ENCODE measurements at places on chromosomes 16 and 17. TPM values are rescaled to one million over a fixed set of nuclear protein-coding genes. Genes with fewer than 3 reads are reported as not detected.
A peak's percentile ranks its signal among the peaks of the same experiment; 100 is the strongest.

GRCh38 chr16:60166-60565 lies 6.5 kb downstream of the SNRNP25 start:
- no peak overlapping the region for H3K27ac ChIP-seq
- peaks cover 12% of the 10 kb centered on the region for H3K36me3 ChIP-seq
- H3K4me1 ChIP-seq = no peaks in the 10 kb centered on the region
- DNase-seq = no peak
- peaks cover 4% of the 10 kb centered on the region for H3K27me3 ChIP-seq
- no peak overlapping the region for H3K4me3 ChIP-seq

GRCh38 chr16:85364323-85365040 lies 248.6 kb upstream of the GSE1 start:
- H3K27me3 ChIP-seq = no peaks in the 10 kb centered on the region
- H3K27ac ChIP-seq = no peak overlapping the region
- no peak overlapping the region for H3K4me3 ChIP-seq

DNA sequence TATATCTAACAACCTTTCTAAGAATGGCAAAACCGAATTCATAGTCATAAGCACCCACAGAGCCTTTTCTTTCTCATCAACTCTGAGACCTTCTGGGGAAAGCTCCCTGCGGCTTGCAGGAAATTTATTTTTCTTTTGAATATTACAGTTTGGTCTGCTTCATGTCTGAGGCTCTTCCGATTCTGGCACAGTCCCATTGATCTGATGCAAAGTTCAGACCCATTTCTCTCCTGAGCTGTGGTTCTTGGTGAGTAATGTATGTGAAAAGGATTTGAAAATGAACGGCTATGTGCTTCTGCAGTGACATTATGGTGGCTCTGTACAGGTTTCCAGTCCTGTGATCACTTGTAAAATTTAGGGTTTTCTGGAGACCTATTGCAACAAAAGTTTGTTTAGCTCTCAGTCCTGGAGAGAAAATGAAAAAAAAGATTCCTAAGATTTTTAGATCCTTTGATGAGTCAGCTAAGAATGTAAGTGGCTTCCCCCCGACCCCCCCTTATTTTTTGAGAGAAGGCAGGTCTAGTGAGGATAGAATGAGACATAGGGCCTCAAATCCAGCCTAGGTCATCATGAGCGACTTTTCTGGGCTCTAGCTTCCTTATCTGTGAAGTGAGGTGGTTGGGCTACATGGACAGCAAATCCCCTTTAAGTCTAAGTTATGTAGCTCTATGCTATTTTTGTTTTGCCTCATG lies 4.6 kb downstream of the GAN start:
- H3K36me3 ChIP-seq = peaks cover 4% of the 10 kb centered on the region
- H3K27ac ChIP-seq = no peak overlapping the region
- no peaks in the 10 kb centered on the region for H3K27me3 ChIP-seq
- no peak for DNase-seq
- H3K4me1 ChIP-seq = peaks cover 52% of the 10 kb centered on the region

DNA sequence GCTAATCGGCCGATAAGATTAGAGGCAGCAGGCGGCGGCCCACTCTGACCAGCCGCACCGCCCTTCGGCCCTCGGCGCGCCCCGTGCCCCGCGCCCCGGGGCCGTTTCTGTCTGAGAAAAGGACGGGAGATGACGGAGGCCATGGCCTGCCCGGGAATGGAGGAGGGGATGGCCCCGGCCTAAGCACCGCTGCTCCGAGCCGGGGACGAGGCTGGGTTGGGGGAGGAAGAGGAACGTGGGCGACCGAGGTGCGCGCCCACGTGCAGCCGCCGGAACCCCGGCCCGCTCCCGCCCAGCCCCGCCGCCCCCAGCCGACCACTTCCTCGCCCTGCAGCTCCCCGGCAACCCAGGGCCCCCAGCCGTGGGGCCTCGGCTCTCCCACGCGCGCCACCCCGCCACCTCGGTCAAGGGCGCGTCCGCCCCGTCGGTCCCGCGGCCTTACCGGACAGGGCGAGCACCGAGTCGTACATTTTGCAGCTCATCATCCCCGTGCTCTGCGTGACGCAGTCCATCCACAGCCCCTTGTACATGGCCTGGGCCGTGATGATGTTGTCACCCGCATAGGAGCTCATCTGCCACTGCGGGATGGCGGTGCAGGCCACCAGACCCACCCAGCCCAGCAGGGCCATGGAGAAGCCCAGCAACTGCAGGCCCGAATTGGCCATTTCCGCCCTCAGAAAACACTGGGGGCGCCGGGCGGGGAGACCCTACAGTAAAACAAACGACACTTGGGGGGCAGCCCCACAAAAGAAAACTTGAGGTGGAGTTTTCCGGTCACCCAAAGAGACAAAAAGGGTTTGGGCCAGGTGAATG lies 693 bp downstream of the CLDN7 start:
- DNase-seq = no peak
- H3K27ac ChIP-seq = no peak overlapping the region
- peaks cover 15% of the 10 kb centered on the region for H3K36me3 ChIP-seq
- H3K4me1 ChIP-seq = peaks cover 32% of the 10 kb centered on the region
- peak overlapping the region; percentile 56 for H3K4me3 ChIP-seq

- no peak overlapping the region for H3K27ac ChIP-seq
- no peaks in the 10 kb centered on the region for H3K36me3 ChIP-seq
- H3K4me1 ChIP-seq = no peaks in the 10 kb centered on the region
Observed at GRCh38 chr16:1794221-1794871, 841 bp upstream of the IGFALS start.

DNA sequence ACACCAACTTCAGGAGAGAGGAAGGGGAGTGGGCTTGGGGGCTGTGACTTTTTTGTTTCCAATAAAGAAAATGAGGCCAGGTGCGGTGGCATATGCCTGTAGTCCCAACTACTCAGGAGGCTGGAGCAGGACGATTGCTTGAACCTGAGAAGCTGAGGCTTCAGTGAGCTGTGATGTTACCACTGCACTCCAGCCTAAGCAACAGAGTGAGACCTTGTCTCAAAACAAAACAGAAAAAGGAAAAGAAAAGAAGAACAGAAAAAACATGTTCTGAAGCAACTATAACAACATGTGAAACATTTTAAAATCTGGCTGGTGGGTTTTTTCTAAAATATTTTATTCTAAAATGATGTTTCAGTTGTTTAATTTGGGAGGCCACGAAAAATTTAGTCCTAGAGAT lies 554.0 kb upstream of the ZFHX3 start:
- H3K27me3 ChIP-seq = no peaks in the 10 kb centered on the region
- no peak overlapping the region for H3K27ac ChIP-seq
- no peaks in the 10 kb centered on the region for H3K36me3 ChIP-seq
- no peaks in the 10 kb centered on the region for H3K4me1 ChIP-seq
- no peak for DNase-seq

GRCh38 chr16:15494236-15494635 lies 59.8 kb downstream of the BMERB1 start:
- no peak overlapping the region for H3K4me3 ChIP-seq
- no peaks in the 10 kb centered on the region for H3K27me3 ChIP-seq
- H3K36me3 ChIP-seq = peaks cover 4% of the 10 kb centered on the region
- DNase-seq = no peak
- H3K4me1 ChIP-seq = peaks cover 36% of the 10 kb centered on the region
- H3K27ac ChIP-seq = peak overlapping the region; percentile 36

DNA sequence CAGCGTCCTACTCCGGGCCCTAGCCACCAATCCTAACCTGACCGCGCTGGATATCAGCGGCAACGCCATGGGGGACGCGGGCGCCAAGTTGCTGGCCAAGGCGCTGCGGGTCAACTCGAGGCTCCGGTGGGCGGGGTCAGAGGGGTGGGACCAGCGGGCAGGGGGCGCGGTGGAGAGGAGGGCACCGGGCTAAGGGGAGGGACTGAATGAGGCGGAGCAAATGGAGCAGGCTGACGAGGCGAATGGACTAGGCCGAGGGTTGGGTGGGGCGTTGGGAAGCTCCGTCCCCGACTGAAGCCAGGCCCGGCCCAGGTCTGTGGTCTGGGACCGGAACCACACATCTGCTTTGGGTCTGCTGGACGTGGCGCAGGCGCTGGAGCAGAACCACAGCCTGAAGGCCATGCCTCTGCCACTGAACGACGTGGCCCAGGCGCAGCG lies 4.6 kb downstream of the CARMIL2 start:
- no peak for DNase-seq
- H3K4me3 ChIP-seq = no peak overlapping the region
- H3K27me3 ChIP-seq = no peaks in the 10 kb centered on the region
- peaks cover 4% of the 10 kb centered on the region for H3K4me1 ChIP-seq

DNA sequence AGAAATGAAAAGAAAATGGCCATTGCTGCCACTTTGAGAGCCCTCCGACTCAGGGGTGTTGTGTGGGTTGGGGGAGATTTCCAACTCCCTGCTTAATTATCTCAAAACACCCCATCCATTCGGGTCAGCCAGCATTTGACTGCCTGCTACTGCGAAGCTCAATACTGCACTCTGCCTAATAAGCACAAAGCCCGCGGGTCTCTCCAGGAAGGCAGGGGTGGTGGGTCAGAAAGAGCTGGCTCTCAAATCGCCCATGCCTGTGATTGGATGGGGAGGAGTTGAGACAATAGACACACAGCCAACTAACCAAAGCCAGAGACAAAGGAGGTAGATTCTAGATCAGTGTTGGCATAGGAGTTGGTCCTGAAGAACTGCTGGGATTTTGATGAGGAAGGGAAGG lies 2.3 kb upstream of the XAF1 start:
- peaks cover 21% of the 10 kb centered on the region for H3K36me3 ChIP-seq
- H3K4me3 ChIP-seq = peak overlapping the region; percentile 29
- H3K4me1 ChIP-seq = peaks cover 58% of the 10 kb centered on the region
- DNase-seq = no peak
- H3K27ac ChIP-seq = no peak overlapping the region

DNA sequence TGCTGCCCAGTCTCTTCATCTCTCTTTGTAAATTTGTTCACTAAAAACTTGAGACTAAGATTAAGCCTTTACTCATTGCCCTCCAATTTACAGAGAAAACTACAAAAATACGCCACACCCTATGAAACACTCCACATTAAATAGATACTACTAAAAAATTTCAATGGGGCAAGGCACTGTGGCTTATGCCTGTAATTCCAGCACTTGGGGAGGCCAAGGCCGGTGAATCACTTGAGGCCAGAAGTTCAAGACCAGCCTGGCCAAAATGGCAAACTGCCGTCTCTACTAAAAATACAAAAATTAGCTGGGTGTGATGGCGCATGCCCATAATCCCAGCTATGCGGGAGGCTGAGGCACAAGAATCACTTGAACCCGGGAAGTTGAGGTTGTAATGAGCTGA lies 3.8 kb downstream of the UBE2O start:
- H3K27me3 ChIP-seq = no peaks in the 10 kb centered on the region
- no peaks in the 10 kb centered on the region for H3K36me3 ChIP-seq
- no peak overlapping the region for H3K4me3 ChIP-seq
- no peak overlapping the region for H3K27ac ChIP-seq

GRCh38 chr17:58007781-58008706 lies 998 bp upstream of the SRSF1 start:
- H3K27me3 ChIP-seq = no peaks in the 10 kb centered on the region
- H3K4me1 ChIP-seq = peaks cover 52% of the 10 kb centered on the region

GRCh38 chr16:65665586-65665985 lies 543.7 kb upstream of the CDH11 start:
- no peak overlapping the region for H3K27ac ChIP-seq
- no peaks in the 10 kb centered on the region for H3K4me1 ChIP-seq
- no peaks in the 10 kb centered on the region for H3K27me3 ChIP-seq
- H3K4me3 ChIP-seq = no peak overlapping the region

GRCh38 chr17:27601069-27601974 lies 29.7 kb upstream of the LGALS9 start:
- no peak overlapping the region for H3K4me3 ChIP-seq
- H3K27ac ChIP-seq = no peak overlapping the region
- H3K36me3 ChIP-seq = peaks cover 34% of the 10 kb centered on the region
- peak; percentile 68 for DNase-seq

- H3K27me3 ChIP-seq = no peaks in the 10 kb centered on the region
- no peaks in the 10 kb centered on the region for H3K36me3 ChIP-seq
- no peak overlapping the region for H3K4me3 ChIP-seq
Observed at GRCh38 chr17:12821376-12821940, 32.2 kb downstream of the ARHGAP44 start.

DNA sequence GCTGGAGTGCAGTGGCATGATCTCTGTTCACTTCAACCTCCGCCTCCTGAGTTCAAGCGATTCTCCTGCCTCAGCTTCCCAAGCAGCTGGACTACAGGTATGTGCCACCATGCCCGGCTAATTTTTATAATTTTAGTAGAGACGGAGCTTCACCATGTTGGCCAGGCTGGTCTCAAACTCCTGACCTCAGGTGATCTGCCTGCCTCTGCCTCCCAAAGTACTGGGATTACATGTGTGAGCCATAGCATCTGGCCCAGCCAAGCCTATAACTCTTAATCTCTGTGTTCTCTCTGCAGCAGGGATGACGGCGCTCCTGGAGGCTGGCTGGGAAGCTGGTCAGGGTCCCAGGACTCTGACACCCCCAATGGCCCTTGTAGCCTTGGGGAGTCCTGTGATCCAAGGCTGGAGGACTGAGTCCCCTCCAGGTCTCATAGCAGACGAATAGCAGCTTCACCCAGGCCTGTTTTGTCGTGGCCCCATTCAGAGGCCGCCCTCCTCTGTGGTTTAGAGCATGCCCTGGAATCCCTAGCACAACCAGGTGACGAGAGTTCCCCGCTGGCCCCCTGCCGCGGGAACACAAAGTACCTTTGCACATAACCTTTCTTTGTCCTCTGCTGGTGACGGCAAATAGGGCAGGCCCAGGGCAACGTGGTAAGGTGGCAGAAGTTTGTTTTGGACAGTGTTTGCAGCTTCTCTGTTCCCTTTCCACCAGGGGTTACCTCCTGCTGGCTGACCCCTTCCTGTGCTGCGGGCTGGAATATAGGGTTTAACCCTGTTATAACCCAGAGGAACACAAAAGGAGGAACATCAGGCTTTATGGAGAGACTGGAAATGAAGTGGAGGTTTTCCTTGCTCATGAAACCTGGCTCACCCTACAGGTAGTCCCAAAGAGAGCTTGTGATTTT lies 43.0 kb upstream of the TOB1 start:
- no peak for DNase-seq
- H3K27me3 ChIP-seq = no peaks in the 10 kb centered on the region
- peaks cover 44% of the 10 kb centered on the region for H3K4me1 ChIP-seq
- no peak overlapping the region for H3K27ac ChIP-seq
- H3K36me3 ChIP-seq = peaks cover 3% of the 10 kb centered on the region

GRCh38 chr16:48542020-48542473 lies 67.9 kb downstream of the N4BP1 start:
- peaks cover 33% of the 10 kb centered on the region for H3K36me3 ChIP-seq
- H3K27me3 ChIP-seq = no peaks in the 10 kb centered on the region
- H3K4me3 ChIP-seq = no peak overlapping the region
- DNase-seq = no peak
- peaks cover 20% of the 10 kb centered on the region for H3K4me1 ChIP-seq
- H3K27ac ChIP-seq = peak overlapping the region; percentile 29

Gene C17orf113
- total RNA-seq = 0.05 TPM

Gene KRT33B
- not detected for total RNA-seq

Gene SALL1
- total RNA-seq = not detected

Gene NUPR1
- not detected for total RNA-seq

Gene CCL14
- not detected for total RNA-seq

Measured in activated T-helper 1 cell treated with anti-CD3 and anti-CD28 coated beads, Interleukin-12 subunit alpha, Interleukin-12 subunit beta, Interleukin-2, Interleukin-4 antibody, amounts not matched to agents 30 ng/mL and 10 ng/mL and 1 ng/mL, durations not matched to agents 14 hours and 24 hours and 36 hours (primary cell).